ENCODE measurements at places on chromosomes 12 and 14.

DNA sequence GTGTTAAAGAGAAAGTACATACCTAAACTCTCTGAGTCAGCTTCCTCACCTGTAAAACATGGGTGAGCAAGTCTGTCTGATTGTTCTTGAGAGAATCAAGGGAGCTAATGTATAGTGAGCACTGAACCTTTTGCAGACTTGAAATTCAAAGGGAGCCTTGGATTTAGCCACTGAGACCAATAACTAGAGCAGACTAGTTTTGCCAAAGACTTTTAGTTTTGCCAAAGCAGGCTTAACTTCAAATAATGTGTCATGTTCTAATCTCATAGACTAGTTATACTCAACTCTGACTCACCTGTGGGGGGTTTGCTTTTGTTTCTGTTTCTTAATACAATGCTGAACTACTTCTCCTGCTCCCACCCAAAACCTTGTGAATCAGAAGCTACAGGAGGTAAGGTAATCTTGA is 123.7 kb downstream of the SLC25A21 start:
- DNase-seq, result no peak

DNA sequence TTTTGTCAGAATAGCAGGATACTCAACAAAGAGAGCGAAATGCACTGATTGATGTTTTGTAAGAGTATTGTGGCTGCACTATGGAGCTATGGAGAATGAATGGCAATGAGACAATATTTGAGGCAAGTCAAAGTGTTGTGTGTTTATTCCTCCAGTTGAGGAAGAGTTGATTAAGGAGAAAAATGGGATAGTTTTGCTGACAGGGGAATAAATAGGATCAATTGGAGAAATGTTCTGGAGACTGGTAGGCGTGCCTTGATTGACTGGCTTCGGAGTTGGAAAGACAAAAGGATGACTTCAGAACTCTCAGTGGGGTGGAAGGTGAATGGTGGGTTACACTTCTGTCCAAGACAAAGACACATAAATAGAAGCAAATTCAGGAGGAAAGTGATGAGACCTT is 1254.9 kb upstream of the TMEM132C start:
- no peak for DNase-seq

GRCh38 chr14:78530078-78530477 is 359.9 kb downstream of the NRXN3 start:
- DNase-seq, result no peak

DNA sequence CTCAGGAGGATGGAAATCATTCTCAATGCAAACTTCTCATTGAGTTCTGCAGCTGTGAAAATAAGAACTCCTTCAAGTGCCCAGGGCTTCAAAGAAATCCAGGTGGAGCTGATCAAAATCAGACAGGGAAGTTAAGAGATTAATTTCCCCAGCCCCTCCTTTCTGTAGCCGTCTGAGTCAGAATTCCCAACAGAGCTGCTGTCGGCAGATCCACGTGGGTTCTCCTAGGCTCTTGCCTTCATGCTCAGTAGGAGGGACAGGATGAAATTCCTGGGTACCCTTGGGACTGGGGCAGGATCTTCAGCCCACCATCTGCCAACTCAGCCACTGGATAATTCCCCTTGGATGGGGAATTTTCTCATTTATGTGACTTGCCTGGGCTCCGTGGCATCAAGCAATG is 13.3 kb downstream of the TGFB3 start:
- no peak for DNase-seq

DNA sequence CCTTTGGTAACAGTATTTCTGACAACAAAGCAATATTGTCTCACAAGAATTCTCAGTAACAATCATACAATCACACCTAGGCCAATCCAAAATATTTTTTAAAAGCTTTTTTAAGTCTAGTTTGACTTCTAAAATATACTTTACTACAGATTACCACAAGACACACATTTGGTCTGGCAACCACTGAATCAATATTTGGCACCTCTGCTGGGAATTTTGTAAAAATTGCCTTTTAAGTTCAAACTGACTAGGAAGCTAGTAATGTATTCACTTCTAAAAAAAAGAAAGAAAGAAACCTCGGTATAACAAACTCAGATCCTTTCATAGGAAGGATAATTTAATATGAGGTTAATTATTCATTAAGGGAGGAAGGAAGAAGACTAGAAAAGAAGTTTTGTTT is 18.2 kb upstream of the ETV6 start:
- DNase-seq, result no peak

DNA sequence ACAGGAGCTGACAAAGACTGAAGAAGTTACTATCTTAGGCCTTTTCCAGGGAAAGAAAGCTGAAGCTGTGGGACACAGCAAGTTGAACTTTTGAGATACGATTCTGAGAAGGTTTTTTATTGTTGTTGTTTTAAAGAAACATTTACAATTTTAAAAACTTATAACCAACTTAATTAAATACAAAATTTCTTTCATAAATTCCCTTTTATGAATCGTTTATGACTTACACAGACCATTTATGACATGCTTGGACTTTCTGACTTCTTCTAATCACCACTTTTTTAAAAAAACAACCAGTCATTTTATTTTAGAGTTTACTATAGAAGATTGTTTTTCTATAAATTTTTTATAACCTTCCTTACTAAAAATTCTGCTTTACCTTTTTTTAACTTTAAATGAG is 68.7 kb downstream of the DHRS2 start:
- DNase-seq, result no peak

GRCh38 chr12:3752096-3752709 is 706 bp downstream of the CRACR2A start:
- DNase-seq, result no peak

DNA sequence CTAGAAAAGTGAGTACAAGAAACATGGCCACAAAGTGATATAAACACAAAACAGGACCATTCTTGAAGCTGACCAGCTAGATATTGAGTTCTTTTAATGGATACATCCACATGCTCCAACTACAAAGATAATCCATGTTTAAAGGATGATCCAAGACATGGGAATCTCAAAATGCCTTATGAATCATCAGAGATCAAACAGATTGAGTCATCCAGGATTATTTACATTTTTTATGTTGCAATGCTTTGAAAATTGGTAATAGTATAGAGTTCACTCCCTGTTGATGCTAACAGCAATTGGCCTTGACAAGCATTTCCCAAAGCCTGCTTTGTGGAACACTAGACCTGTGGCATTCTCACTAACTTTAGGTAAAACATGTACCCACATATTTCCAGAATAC is 293.0 kb upstream of the TBX3 start:
- no peak for DNase-seq

DNA sequence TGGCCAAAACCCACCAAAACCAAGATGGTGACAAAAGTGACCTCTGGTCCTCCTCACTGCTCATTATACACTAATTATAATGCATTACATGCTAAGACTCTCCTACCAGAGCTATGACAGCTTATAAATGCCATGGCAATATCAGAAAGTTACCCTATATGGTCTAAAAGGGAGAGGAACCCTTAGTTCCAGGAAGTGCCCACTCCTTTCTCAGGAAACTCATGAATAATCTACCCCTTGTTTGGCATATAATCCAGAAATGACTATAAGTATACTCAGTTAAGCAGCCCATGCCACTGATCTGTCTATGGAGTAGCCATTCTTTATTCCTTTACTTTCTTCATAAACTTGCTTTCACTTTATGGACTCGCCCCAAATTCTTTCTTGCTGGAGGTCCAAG is 43.0 kb upstream of the FUT8 start:
- DNase-seq, result no peak

DNA sequence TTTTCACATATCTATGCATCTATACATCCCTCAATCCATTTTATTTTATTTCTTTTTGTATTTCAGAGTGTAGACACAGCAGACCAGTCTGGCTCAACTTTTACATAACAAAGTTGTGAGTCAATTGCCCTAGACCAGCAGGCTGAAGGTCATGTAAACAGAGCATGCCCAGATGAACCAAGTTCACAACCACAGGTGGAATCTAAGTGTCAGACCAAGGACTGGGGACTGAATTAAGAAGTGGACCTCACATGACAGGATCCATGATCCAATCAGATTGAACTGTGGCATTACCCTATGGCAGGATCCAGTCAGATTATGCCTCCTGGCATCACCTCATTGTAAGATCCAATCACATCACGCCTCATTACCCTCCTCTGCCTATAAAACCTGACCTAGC is 455.8 kb downstream of the SOX5 start:
- no peak for DNase-seq

- DNase-seq, result no peak
Observed at GRCh38 chr14:44912041-44912869, 49.5 kb downstream of the KLHL28 start.
